ENCODE measurements at places on chromosomes 2 and 18.

GRCh38 chr2:145906354-145906753 lies 1386.4 kb upstream of the ZEB2 start:
- no peak for DNase-seq

DNA sequence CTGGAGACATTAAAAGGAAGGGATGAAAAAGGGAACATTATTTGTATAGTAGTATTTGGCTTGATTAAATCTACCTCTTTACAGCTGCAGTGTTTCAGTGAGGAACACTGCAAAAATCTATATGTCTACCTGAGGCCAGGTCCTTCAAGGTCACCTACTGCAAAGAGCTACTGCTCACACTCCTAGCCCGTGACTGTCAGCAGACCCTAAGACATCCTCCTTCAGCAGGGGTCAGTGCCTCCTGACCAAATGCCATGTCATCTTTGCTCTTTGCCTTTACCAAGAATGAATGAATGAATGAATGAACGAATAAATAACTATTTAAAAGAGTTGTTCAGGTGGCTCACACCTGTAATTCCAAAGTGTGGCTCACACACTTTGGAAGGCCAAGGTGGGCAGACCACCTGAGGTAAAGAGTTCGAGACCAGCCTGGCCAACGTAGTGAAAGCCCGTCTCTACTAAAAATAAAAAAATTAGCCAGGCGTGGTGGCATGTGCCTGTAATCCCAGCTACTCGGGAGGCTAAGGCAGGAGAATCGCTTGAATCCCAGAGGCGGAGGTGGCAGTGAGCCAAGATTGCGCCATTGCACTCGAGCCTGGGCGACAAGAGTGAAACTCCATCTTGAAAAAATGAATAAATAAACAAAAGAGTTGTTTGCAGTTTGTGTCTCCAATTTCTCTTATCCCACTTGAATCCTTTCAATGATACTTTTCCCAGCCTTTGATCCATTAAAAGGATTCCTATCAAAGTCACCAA lies 84.3 kb upstream of the GRB14 start:
- no peak for DNase-seq

DNA sequence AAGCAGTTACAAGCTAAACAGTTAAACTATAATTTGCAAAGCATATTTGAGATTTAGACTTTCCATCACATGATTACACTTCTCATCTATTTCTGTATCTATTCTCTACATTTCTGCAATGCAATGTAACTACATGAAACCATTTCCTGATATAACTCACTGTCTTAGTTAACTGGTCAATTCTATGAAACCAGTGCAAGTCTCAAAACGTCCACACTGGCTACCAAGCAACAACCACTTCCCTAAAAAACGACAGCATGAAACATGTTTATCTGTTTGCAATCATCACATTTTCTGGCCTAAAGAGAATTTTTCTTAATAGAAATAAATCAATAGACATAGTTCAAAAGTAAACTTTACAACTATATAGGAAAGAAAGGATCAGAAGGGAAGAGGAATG lies 17.4 kb downstream of the FECH start:
- no peak for DNase-seq

GRCh38 chr2:126698376-126698775 lies 42.4 kb downstream of the GYPC start:
- DNase-seq, result no peak

DNA sequence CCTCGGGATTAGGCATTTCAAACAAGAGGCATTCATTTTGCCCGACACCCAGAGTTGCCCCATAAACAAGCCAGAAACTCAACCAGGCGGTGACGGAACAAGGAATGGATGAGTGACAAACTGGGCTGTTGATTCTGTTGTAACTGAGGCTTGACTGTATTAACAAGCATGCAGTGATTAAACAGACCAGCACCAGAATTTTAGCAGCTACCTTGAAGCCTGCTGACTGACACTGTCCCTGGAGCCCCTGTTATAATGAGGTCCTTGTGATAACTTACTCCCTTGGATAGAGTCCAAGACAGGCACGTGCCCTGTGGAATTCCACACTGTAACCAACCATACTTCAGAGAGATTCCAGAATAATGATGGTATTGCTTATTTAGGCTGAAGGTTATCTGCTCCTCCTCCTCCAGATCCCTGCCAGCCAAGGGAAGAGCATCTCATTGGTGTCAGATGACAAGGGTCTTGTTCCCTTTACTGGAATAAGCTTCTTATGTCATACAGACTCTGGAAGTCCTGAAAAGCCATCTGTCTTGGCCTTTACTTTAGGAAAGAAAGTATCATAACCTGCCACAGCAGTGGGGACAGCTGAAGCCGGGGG lies 97.1 kb upstream of the RMDN2 start:
- no peak for DNase-seq

DNA sequence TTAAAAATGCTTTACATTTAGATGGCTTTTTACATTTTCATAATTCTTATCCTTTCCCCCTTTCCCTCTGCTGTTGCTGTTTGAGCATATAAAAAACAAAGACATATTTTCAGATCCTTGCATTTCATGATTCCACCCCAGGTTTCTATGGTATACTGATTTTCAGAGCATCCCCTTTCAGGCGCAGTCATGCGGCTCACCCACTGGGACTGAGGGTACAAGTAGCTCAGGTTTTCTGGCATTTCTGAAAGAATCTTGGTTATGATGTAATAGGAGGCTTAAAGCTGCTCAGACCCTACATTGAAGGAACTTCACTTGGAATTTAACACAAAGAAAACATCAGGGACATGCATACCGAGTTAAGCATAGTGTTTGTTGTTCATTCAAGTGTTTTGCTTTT lies 310.8 kb downstream of the ETAA1 start:
- no peak for DNase-seq

GRCh38 chr2:203934711-203935438 lies 1.7 kb upstream of the ICOS start:
- DNase-seq, result no peak

- no peak for DNase-seq
Observed at GRCh38 chr2:130911996-130912395, 75.3 kb downstream of the ARHGEF4 start.

DNA sequence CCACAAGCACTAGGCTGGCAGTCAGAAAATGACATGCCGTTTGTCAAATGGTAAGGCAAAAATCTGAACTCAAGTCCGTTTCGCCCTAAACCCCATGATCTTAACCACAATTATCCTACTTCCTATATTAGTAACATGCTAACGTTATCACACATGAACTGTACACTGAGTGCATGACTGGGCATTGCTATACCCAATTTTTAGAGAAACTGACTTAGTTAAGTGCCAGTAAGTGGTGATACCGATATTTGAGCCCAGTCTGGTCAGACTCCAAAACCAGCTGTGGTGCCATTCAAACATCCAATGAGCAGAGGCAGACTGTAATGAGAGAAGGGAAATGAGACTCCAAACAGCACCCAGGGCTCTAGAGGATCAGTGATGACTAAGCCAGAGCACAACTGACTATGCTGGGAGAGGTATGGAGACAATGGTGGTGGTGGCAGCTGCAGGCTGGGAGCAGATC lies 311.7 kb upstream of the PKDCC start:
- DNase-seq, result no peak

GRCh38 chr2:40363231-40363630 lies 88.7 kb downstream of the SLC8A1 start:
- DNase-seq, result no peak

DNA sequence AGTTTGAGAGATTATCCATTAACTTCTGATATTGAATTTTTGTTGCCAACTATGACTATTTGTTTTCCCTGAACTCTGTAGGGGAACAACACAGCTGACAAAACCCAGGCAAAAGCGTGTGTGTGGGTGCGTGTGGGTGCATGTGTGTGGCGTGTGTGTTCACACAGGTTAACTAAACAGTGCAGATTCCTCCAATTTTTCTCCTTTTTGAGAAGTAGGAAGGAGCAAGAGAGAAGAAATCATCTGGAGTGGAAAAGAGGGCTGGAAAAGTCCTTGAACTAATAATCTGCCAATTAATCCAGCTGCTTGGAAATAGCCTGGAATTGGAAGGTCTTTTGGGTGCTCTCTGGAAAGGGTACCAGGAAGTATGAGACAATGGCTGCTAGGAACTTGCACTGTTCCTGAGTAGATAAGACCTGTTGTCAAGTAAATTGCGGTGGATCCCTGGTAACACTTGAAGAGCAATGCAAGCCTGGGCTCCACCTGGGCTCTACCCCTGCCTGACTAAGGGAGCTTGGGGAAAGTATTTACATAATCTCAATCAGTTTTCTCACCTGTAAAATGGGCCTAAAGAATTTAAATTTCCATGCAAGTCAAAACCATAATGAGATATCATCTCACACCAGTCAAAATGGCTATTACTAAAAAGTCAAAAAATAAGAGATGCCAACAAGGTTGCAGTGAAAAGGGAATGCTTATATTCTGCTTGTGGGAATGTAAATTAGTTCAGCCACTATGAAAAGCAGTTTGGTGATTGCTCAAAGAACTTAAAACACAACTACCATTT lies 40.5 kb upstream of the IL1R1 start:
- no peak for DNase-seq

DNA sequence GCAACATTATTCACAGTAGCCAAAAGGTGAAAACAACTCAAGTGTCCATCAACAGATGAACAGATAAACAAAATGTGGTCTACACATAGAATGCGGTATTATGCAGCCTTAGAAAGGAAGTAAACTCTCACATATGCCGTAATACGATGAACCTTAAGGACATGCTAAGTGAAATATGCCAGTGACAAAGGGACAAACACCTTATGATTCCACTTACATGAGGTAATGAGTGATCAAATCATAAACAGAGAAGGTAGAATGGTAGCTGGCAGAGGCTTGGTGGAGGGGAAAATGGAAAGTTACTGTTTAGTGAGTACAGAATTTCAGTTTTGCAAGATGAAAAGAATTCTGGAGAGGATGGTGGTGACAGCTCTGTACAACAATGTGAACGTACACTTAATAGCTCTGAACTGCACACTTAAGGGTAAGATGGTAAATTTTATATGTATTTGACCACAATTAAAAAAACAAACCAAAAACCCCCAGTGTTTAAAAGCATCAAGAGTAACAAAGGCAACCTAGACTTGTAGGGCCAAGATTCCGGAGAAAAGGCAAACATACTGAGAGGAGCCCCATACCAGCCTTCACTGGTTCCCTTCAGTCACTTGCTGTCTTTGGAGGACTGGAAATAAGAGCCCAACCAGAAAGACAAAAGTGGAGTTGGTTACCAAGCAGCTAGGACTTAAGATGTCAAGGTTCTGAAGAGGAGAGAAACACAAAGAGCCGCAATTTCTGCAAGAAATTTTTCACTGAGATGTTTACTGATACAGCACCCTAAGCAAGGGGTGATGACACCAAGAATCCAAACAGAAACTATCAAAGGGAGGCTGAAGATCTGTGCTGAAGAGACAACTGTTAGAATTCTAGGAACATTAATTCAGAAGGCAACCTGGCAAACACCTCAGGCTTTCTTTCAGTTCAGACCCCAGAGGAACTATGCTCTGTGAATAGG lies 61.3 kb downstream of the CUL3 start:
- DNase-seq, result no peak

DNA sequence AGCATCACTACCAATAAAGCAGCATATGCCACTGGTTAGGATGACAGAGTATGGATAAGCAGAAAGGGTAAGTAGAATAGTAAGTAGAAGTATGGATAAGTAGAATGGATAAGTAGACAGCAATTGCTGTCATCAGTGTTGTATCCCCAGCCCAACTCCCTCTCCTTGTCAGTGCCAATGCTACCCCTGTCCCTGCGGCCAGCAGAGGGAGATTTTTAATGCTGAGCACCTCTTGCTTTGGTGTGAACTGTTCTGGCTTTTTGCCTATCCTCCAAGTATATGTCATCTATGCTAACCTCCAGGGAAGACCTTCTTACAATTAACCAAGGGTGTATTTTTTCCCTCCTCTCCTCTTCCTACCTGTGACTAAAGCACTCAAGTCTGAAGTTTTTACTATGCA lies 136.7 kb upstream of the SPHKAP start:
- DNase-seq, result no peak

DNA sequence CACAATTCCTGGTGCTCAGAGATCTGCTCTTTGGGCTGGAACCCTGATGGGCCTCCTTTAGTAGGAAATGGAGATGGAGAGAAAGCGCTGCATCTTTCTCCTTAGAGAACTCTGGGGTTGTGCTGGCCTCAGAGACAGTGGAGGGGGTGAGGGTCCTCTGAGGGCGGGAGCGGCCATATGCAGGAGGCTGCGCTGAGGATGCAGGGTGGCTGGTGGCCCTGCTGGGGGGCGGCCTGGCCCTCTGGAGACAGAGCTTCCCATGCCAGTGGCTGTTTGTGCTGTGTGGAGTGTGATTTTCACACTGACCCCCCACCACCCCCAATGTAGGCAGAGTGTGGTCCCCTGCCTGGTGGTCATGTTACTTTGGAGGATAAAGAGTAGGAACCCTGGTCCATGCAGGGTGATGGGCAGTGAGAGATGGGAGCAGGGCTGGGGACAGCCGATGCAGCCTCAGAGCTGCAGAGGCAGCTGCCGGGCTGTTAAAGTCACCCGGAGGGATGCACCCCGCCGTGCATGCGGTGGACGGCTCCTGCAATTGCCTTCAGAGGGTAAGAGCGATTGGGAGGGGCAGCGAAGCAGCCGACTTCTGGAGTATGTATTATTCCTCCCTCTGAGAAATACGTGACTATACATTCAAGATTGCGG lies 194.6 kb downstream of the FAM210A start:
- DNase-seq, result no peak

DNA sequence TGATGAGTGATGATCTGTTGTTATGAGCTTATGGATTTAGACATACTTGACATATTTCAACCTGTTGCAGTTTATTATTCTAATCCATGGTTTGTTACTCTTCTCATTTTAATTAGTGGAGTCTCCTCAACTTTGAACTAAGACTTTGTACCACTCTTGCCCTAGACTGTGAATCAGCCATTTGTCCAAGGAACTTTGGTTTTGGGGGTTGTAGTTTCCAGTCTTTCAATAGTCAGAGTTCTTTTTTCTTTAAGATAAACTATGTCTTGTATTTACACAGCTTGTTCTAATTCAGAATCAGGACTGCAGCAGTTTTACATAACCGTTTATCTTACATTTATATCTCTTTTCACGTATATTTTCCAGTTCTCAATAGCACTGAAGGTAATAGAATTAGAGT lies 133.6 kb downstream of the GULP1 start:
- DNase-seq, result no peak

Measured in stimulated activated CD8-positive, alpha-beta memory T cell treated with anti-CD3 and anti-CD28 coated beads, Interleukin-4, amount 100 ng/mL, for 4 hours (primary cell).